Activated CD4-positive, CD25-positive, alpha-beta regulatory T cell treated with anti-CD3 and anti-CD28 coated beads, Interleukin-2, amount 50 U/mL, for 72 hours (primary cell): ENCODE measurements at places on chromosomes 3 and 15.

GRCh38 chr3:55013145-55013925, 85.5 kb upstream of the LRTM1 start:
- no peak for DNase-seq

- DNase-seq: no peak
Measured at GRCh38 chr15:69647142-69647513, 194.5 kb downstream of the RPLP1 start.

DNA sequence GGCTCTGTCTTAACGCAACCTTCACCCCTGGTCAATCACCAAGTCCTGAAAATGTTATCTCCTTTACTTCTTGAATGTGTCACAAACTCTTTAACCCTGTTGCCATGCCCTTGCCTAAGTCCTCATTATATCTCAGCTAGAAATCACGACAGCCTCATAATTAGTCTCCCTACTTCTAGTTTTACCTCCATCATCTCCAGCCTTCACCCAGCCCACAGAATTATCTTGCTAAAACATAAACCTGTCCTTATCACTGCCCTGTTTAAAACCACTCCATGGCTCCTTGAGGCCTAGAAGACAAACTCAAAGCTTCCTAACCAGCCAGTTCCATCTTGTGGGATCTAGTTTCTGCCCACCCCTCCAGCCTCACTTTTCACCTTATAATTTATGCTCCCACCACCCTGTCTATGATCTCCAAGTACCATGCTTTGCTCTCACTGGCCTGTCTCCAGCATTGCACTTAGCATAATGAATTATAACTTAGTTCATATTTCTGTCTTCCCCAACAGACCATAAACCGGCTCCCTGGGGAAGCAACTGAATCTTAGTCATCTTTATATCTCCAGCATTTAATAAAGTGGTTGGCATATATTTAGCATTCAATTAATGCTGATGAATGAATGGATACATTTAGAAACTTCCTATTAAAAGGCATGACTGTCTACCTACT, 39.2 kb downstream of the GPR176 start:
- DNase-seq: no peak

DNA sequence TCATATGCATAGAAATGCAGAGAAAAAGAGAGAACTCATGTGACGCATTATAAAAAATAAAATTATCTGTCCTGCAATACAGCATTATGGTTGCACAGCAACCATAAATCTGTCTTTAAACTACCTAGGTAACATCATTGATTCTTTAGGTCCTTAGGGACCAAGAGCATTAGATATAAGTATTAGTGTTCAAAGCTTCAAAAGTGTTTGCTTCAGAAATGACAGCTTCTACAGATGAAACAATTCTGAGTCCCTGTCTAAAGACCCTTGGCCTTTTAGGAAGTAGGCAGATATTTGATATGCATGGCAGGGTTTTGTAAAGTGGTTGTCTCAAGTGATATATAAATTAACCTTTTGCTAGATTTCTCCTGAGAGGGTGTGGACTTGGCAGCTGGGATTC, 454.2 kb downstream of the GBE1 start:
- DNase-seq: no peak

GRCh38 chr3:72336821-72337479, 511.3 kb downstream of the SHQ1 start:
- no peak for DNase-seq

- no peak for DNase-seq
Measured at GRCh38 chr15:85475317-85475701, 94.9 kb downstream of the AKAP13 start.
